Neural crest cell (in vitro differentiated cells): ENCODE measurements at places on chromosomes 4 and X.

- DNase-seq, result no peak
These were observed 69.1 kb upstream of the HPGD start for GRCh38 chr4:174591243-174592021.

DNA sequence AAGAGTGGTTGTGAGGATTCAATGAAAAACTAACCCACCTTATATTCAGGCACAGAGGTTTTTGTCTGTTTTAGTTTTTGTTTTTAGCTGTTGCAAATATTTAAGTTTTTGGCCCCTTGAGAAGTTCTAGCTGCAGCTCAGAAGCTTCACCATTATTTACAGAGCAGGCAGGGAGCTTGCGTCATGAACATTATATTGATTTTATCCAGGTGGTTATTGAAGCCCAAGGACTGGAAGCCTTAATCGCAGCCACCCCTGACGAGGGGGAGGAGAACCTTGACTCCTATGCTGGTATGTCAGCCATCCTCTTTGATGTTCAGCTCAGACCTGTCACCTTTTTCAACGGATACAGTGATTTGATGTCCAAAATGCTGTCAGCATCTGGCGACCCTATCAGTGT lies 38.1 kb downstream of the MTTP start:
- no peak for DNase-seq

GRCh38 chr4:136935305-136935704 lies 597.0 kb downstream of the PCDH18 start:
- no peak for DNase-seq

- DNase-seq, result no peak
These were observed 28.8 kb downstream of the ARHGAP10 start for GRCh38 chr4:147760695-147761094.

DNA sequence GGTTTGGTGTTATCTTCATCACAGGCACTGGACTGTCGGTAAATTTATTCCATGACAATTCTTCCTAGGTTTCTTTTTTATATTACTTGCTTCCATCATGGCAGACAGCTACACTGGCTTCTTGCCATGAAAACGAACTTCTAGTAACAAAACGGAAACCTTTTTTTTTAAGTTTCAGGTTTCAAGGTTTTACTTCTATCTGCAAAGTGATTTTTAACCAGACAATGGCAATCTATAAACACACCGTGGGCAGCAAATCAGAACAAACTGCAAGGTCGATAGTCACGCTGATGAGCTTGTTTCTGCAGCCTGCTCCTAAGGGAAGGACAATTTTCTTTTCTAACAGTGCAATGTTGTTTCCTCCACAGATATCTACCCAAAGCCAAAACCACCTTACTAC lies 29.9 kb downstream of the XG start:
- no peak for DNase-seq

DNA sequence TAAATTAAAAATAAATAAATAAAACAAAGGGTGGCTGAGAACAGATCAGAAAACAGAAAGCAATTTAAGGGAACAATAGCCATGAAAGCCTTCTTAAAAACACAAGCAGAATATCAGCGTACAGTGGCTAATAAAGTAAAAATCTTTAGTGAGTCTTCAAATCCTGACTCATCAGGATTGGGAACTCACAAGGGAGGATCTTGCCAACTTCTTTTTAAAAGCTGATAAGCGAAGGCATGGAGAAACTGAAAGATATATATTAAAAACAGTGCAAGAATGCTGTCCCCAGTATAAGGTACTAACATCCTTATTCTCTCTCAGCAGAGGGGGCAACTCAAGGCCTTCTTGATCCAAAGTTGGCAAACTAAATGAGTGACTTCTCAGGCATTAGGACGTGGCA lies 180.1 kb downstream of the DHX15 start:
- no peak for DNase-seq

- DNase-seq, result no peak
These were observed 1.5 kb downstream of the SRPK3 start for GRCh38 chrX:153782313-153782712.

- DNase-seq, result no peak
These were observed 1.1 kb downstream of the PLXNA3 start for GRCh38 chrX:154458954-154459778.
